NCI-H524 (cell line): ENCODE measurements at places on chromosomes 1 and 21.

- peak; percentile 37 for DNase-seq
Measured at GRCh38 chr1:113976609-113977278, 2.5 kb upstream of the OLFML3 start.

DNA sequence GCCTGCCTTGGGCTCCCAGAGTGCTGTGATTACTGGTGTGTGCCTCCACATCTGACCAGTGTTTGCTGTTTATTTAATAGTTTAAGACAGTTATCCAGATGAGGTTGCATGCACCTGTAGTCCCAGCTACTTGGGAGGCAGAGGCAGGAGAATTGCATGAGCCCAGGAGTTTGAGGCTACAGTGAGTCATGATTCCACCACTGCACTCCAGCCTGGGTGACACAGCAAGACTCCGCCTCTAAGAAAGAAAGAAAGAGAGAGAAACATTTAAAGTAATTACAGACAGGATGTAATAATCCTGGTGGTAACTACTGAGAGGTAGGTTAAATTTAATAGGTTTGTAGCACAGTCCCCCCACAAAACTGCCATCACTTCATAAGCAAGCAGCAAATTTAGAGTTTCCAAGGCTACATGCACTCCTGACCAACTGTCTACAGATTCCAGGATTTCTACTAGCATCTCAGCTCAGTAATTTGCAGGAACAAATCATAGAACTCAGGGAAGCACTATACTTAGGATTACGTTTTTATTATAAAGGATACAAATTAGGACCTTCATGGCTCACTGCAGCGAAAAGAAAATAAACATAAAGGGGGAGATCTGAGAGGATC, 89.6 kb downstream of the PKN2 start:
- DNase-seq, result no peak

DNA sequence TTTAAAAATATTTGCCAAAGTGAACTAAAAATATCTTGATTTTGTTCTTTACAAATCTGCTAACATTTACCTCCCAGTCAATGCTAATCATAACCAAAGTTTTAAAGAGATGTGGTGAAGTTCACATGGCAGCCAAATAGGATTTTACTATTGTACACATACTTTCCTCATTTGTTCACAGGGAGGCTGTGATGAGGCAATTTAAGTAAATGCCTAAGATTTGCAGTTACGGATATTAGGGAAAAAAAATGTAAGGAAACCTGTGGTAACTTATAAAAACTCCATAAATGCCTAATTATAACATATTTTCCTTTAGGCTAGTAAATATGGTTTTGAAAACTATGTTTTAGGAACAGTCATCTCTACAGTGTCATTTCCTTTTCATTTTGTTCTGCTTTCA, 32.4 kb downstream of the RGS5 start:
- no peak for DNase-seq

DNA sequence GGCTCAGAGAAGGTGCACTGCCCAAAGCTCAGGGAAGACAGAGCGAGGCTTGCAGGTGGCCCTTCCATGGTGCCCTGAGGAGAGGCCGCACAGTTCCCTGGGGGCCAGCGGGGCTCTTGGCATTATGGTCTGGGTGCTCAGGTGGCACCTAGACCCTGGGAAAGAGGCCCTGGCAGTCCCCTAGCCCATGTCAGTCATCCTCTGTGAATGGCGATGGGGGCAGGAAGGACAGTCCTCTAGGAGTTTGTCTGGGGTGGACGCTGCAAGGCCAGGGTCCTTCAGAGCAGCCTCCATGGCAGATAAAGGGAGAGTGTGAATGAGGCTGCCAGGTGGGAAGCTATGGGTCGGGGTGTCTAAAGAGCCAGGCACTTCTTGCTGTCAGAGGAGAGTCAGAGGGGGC, 345.9 kb upstream of the VAMP3 start:
- DNase-seq, result no peak

DNA sequence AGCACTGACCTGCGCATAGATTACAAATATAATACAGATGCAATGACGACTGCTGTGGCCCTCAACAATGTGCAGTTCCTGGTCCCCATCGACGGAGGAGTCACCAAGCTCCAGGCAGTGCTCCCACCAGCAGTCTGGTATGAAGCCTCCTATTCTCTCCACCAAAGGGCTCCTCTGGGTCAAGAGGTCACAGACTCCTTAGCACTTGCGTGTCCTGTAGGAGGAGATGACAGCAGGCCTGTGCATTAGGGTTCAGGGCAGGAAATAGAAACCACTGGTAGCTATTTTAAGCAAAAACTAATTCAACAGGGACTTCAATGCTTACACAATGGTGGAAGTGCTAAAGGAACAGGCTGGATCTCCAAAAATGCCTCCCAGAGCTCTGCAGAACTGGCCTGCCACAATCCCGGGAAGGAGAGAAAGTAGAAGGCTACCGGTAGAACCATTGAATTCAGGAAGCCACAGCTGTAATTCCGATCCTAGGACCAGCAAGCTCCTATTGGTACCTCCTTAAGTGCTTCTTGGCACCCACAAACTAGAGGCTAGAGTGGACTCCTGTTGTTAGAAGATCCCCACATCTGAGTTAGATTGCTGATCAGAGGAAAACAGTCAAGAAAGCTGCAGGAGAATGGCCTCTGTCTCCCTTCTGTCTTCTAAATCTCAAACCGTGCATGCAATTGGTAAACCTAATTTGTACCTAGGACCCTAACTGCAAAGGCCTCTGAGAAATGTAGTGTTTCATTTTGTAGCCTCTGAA, 12.7 kb upstream of the DYNLT5 start:
- DNase-seq, result no peak

DNA sequence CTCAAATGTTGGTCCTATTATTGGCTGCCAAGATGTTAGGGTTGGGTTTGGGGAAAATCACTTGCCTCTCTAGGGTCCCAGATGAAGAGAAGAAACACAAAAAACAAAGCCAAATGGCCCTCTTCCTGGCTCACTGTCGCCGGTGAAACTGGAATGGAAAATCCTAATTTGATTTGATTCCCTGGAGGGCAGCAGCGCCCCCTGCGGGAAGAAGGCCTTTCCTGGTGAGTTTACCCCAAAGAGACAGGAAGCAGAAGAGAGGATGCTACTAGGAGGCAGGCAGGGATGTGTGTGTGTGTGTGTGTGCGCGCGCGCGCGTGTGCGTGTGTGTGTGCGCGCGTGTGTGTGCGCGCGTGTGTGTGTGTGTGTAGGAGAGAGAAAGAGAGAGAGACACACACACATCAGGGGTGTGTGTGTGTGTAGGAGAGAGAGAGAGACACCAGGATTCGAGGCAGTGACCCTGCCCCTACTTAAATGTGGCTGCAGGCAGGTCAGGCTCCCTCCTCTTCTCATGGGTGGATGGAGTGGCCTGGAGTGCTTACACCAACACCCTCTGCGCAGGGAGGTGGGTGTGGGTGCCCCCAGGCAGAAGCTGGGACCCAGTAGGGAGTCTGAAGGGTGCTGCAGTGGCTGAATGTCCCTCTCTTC, 3.1 kb upstream of the SELENON start:
- peak; percentile 79 for DNase-seq

GRCh38 chr1:155105604-155106011, 22.1 kb upstream of the EFNA1 start:
- DNase-seq, result no peak

- peak; percentile 64 for DNase-seq
Measured at GRCh38 chr1:53739109-53739681, at the start of gene GLIS1. GLIS1 (minus strand) TSS chr1:53739164; CDS start chr1:53738064, 1,100 bp downstream.

GRCh38 chr21:31665397-31665796, 5.9 kb downstream of the SOD1 start:
- DNase-seq, result no peak

- no peak for DNase-seq
Measured at GRCh38 chr1:72693376-72693775, 411.0 kb upstream of the NEGR1 start.

- peak; percentile 81 for DNase-seq
Measured at GRCh38 chr1:18134324-18135046, 26.9 kb downstream of the IGSF21 start.

DNA sequence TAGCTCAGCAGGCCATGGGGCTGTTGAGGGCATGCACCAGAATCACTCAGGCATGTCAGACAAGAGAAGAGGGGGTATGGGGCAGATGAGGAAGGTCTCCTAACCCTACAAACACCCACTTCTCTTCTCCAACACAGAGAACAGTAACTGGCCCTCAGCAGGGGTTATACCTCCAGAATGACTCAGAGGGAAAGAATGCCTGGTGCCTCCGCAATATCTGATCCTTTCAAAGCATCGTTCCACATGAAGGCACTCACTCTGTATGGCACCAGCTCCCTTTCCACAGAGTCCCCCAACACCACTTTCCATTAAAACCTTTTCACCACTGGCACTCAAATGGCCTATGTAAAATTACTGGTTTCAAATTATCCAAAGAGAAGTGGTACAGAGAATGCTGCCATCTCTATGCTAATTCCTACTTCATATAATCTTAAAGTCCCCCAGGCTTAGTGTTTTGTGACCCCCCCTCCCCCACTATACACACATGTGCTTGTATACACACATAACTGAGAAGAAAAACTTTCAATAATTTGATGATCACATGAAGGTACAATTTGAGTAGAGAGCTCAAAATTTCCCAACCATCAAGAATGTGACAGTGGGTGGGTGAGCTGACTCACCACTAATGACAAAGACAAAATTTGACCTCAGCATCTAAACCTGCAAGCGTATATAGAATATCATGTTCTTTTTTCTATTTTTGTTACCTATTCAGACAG, 91.5 kb downstream of the SIPA1L2 start:
- no peak for DNase-seq

GRCh38 chr21:16796776-16797175, 716.1 kb upstream of the CXADR start:
- DNase-seq, result no peak

DNA sequence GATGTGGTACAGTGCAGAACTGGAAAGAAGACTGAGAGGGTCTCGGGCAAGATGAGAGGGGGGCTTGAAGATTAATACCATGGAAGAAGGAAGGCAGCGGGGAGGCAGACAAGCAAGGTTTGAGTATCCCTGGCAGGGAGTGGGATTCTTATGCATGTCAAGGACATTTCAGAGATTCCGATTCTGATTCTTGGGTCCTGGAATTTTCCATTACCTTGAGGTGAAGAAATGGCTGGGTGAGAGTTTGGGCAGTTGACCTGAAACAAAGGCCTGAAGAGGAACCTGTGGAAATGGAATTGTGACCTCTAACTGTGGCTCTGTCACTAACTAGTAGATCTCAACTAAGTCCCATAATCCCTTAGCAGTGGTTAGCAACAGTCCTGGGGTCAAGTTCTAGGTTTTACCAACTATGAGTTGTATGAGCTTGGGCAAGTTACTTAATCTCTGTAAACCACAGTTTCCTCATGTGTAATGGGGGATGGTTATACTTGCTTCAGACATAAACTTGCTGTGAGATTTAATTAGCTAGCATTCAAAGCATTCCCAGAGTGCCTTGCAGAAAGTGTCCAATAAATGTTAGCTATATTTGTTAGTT, 8.6 kb upstream of the ACTN2 start:
- DNase-seq, result no peak

DNA sequence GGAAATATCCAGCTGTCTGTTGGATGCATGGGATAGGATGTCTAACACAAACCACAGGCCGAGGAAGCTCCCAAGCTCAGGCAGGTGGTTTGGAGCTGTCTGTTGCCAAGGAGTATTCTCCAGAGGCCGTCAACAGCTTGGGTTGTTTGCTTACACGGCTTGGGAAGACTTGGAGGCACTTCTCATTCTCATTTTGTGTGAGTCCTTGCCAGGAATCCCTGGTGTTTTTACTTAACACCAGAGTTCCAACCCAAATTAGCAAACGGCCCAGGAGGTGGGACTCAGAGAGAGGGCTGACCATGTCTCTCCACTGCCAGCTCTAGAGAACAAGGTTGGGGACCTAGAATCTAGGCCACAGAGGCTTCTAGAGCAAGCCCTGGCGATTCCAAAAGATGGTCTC, 72.7 kb upstream of the FAM20B start:
- no peak for DNase-seq

DNA sequence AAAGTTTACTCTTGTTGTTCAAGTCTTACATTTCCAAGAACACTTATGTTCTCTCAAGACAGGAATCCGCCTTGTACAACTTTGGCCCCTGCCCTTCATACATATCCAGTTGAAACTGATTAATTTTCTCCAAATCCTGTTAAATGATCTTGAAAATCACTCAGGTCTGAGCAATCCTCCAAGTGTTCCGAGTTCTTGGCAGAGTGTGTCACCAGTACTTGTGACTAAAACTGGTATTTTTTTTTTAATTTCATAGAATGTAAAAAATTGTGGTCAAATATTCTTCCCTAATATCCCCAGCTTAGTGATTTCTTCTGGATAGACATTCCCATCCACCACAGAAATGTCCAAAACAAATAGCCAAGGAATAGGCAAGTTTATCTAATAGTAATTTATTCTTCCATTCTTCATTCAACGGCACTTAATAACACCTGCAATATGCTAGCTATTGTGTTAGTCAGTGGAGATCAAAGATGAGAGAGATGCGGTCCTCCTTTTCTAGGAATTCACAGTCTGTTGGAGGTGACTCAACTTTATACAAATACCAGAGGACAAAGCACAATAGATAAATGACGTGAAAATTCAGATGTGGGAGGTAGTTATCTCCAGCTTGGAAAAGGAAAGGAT, 71.4 kb downstream of the DIRAS3 start:
- no peak for DNase-seq

- peak; percentile 40 for DNase-seq
Measured at GRCh38 chr1:32753532-32754316, 51.2 kb upstream of the SYNC start.

DNA sequence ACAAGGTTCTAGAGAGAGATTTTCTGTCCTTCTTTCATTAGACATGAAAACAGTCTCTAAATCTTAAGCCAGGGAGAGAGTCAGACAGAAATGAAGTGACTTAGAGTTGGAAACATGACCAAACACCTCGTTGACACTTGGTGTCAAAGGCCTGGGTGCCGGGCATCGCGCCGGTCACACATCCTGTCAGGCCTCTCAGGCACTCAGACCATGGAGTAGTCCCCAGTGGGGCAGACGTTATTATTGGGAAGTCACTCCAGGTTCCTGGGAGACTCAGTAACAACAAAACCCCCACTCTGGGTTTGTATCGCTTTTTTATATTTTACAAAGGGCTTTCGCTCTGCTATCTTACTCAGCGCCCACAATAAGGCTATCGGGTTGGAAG, 25.8 kb downstream of the KCNN3 start:
- no peak for DNase-seq

- no peak for DNase-seq
Measured at GRCh38 chr1:212470059-212470458, 37.3 kb downstream of the NENF start.

DNA sequence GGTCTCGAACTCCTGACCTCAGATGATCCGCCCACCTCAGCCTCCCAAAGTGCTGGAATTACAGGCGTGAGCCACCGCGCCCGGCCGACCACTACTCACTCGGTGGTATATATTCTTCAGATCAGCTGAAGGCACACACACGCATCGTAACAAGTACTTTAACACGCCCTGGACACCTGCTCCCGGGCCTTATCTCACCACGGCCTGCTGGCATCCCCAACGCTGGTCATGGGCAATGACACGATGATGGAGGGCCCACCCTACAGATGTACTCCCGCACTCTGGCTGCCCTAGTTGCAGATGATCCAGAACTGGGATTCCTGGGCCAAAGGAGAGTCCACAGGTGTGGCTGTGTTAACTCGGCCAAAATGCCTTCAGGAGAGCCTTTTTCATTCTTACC, 11.6 kb downstream of the UBE2J2 start:
- DNase-seq, result no peak
